Hippocampal formation (tissue), 2 donors: ENCODE measurements at places on chromosomes 6 and 20.

DNA sequence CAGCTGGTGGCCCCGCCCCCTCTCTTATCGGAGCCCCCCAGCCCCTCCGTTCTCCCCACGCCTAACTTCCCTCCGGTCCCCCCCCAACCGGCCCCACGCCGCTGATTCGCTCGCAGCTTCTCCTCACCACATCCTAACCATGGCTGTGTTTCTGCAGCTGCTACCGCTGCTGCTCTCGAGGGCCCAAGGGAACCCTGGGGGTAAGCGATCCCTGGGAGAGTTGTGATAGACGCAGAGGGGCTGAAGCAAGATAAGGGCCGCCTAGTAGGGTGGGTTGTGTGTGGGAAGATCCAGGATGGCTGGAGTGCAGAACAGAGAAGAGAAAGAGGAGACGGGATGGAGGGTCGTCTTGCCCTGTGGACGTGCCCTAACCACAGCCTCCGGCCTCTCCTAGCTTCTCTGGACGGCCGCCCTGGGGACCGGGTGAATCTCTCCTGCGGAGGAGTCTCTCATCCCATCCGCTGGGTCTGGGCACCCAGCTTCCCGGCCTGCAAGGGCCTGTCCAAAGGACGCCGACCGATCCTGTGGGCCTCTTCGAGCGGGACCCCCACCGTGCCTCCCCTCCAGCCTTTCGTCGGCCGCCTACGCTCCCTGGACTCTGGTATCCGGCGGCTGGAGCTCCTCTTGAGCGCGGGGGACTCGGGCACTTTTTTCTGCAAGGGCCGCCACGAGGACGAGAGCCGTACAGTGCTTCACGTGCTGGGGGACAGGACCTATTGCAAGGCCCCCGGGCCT lies at the start of gene MPIG6B:
TSS of gene MPIG6B (plus strand) at position 129 of the 735 bp plus-strand sequence. CDS start at position 140, 11 bp downstream.
- DNase-seq: no peak

- no peak for DNase-seq
These were observed 22.2 kb upstream of the ATXN1 start for GRCh38 chr6:16783509-16783908.

DNA sequence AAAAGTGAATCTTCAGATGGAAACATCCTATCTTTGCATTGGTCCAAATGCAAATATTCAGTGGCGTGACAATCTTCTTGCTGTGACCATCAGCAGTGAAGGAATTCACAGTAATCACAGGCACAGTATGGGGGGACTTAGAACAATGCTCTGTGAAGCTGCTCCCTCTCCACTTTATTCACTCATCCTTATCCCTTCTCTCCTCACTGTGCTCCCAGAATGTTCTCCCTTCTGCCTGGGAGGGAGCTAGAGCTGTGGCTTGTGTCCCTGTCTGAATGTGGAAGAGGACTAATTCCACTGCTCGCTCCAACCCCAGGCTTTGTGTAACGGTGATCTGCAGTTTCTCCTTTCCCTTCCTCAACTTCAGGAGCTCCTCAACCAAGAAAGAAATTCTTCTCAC lies 243.7 kb downstream of the ALDH8A1 start:
- DNase-seq: peak; percentile 19

DNA sequence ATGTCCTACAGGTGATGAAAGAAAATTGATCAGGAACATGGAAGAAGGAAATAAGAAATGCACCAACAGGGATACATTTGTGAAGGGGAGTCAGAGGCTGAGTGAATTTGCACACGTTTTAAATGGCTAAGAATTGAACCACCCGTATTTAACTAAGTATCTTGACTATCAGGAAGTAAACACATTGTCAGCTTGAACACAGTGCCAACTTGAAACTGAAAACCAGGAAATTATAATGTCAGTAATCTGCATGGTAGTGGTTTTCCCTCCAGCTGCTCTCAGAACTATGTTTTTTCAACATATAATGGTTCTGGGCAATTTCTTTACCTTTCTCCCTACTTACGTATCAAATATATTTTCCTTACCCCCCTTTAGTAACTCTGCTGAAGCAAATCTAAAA lies 366.5 kb upstream of the POU3F2 start:
- no peak for DNase-seq
